ENCODE measurements at places on chromosomes 7 and 10.

GRCh38 chr10:22618078-22618785, 96.1 kb downstream of the PIP4K2A start:
- DNase-seq = no peak

DNA sequence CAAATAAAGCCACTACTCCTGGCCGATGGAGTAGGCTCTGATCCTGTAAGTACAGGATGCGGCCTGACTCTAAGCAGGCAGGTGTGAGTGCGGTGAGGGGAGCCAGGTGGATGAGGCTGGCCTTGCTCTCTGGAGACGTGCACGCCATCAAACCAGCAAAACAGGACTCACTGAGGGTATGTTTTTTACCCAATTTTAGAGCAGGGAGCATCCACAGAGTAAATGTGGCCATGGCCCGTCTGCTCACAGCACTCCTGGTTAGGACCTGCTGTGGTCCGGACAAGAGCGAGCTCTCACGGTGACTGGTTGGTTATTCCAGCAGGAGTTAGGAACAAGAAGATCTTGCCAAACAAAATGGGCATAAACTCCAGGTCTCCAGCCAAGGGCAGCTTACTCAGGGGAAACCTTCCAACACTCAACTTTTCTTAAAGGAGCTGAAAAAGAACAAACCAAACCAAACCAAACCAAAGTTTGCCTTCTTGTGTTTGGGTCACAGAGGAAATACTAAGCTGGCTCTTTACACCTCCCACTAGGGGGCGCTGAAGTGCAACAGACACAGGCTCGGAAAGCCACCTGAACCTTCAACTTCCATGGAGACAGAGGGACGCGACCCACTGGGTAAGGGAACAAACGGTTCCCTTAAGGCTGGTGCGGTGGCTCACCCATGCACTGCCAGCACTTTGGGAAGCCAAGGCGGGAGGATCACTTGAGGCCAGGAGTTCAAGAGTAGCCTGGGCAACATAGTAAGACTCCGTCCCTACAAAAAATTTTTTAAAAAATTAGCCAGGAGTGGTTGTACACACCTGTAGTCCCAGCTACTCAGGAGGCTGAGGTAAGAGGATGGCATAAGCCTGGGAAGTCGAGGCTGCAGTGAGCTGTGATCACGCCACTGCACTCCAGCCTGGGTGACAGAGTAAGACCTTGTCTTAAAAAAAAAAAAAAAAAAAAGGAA, 122.4 kb downstream of the CLEC2L start:
- DNase-seq = peak; percentile 71

- no peak for DNase-seq
These were observed 14.7 kb downstream of the CNPY1 start for GRCh38 chr7:155531681-155532080.

GRCh38 chr7:97025983-97026714, 1.5 kb upstream of the DLX5 start:
- DNase-seq = no peak

- no peak for DNase-seq
These were observed 9.0 kb downstream of the EMX2 start for GRCh38 chr10:117551330-117552155.

- no peak for DNase-seq
These were observed 21.4 kb upstream of the PRKAR1B start for GRCh38 chr7:748446-748845.

DNA sequence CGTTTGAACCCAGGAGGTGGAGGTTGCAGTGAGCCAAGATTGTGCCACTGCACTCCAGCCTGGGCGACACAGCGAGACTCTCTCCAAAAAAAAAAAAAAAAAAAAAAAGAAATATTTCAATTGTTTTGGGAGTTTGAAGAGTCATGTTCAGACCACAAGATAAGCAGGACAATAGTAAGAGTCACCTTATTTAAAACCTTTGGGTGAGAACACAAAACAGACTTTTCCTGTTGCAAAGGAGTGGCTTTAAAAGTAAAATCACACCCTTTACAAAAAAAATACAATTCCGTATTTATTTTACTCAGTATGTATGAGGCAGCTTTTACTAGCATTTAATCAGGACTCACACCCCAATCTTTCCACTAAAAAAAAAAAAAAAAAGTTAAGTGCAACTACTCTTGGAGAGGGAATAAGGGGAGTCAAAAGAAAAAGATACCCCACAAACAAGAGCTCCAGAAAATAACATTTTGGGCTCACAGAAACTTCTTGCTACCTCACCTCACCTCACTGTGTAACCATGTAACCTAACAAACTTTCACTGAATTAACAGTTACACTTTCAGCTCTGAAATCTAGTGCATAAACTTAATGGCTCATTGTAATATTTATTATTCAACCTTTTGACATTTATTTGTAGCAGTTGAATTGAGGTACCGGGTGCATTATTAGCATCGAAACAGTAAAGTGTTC, 11.2 kb downstream of the SKIDA1 start:
- no peak for DNase-seq

DNA sequence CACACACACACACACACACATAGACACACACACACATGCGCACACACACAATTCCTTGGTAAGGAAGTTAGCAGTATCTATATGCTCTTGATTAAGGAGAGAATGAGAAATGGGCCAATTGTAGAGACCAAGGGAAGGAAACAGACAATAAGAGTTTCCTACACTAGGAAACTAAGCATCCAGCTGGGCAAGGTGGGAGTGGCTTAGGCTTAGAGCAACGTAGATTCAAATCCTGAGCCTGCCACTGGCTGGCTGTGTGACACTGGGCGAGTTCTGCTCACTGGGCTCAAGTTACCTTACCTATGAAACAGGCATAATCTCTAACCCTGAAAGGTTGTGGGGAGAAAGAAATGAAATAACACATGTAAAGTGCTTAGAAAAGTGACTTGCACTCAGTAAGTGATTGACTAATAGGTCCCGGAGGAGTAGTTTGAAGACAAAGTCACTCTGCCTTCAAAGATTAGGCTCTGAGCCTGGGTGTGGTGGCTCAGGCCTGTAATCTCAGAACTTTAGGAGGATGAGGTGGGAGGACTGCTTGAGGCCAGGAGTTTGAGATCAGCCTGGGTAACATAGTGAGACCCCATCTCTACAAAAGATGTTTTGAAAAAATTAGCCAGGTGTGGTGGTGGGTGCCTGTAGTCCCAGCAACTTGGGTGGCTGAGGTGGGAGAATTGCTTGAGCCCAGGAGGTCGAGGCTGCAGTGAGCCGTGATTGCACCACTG, 701.4 kb downstream of the PARD3 start:
- peak; percentile 39 for DNase-seq
